ENCODE measurements at places on chromosomes 3 and 15. TPM values are rescaled to one million over a fixed set of nuclear protein-coding genes. Genes with fewer than 3 reads are reported as not detected.

Gene PDCD10
- 79.1 TPM for total RNA-seq

Gene SCAANT1
- total RNA-seq = not detected

Gene GABRG3
- 42.9 TPM for total RNA-seq

Gene ETFA
- total RNA-seq = 87.0 TPM

Gene WDR49
- 34.6 TPM for total RNA-seq

Gene CYP11A1
- total RNA-seq = 0.23 TPM

Gene SOX14
- 1.4 TPM for total RNA-seq

Gene ENTPD3
- total RNA-seq = 17.8 TPM

Gene AGBL1
- total RNA-seq = 3.0 TPM

Gene MAP3K13
- 46.4 TPM for total RNA-seq

Gene ZNF80
- total RNA-seq = 0.23 TPM

Gene CD200
- total RNA-seq = 79.1 TPM

Gene NOP10
- total RNA-seq = 107 TPM

Gene C3orf80
- 2.5 TPM for total RNA-seq

Gene LOXL1
- total RNA-seq = 7.4 TPM

Gene IL17RB
- 9.0 TPM for total RNA-seq

Gene KBTBD8
- total RNA-seq = 18.5 TPM

Gene ARL13B
- total RNA-seq = 17.5 TPM

Gene FETUB
- not detected for total RNA-seq

Gene PTPRG
- 104 TPM for total RNA-seq

Gene THSD4
- 4.6 TPM for total RNA-seq

Gene PAQR5
- 2.3 TPM for total RNA-seq

Gene ANKRD34C
- 0.92 TPM for total RNA-seq

Gene SPRED1
- total RNA-seq = 76.6 TPM

Gene EIF4E3
- total RNA-seq = 32.5 TPM

Gene HRG
- not detected for total RNA-seq

Gene TGM4
- not detected for total RNA-seq

Gene IL17RE
- 1.4 TPM for total RNA-seq

Gene ETV5
- 22.6 TPM for total RNA-seq

Gene TRIM71
- 3.0 TPM for total RNA-seq

Gene STAB1
- 16.8 TPM for total RNA-seq

Gene SLC12A8
- total RNA-seq = 5.8 TPM

Gene TEX55
- total RNA-seq = not detected

Gene SPESP1
- 4.8 TPM for total RNA-seq

Gene SLC2A2
- total RNA-seq = not detected

Gene C3orf49
- total RNA-seq = not detected

Gene WDR93
- total RNA-seq = 2.1 TPM

Gene ELL3
- 3.9 TPM for total RNA-seq

Gene SI
- total RNA-seq = under 0.01 TPM

Gene CEMIP
- 3.9 TPM for total RNA-seq

Gene ZNF710
- 11.1 TPM for total RNA-seq

Gene OXTR
- 3.0 TPM for total RNA-seq

Gene IL5RA
- 11.1 TPM for total RNA-seq

Gene SAMMSON
- 0.23 TPM for total RNA-seq

Gene CTXN2
- total RNA-seq = 1.6 TPM

Gene BBX
- 33.9 TPM for total RNA-seq

Gene OCA2
- total RNA-seq = 7.4 TPM

Gene CLEC3B
- 34.4 TPM for total RNA-seq

Gene ACTRT3
- total RNA-seq = 9.2 TPM

Gene ZKSCAN7
- 18.2 TPM for total RNA-seq

Gene MITF
- 4.4 TPM for total RNA-seq

Gene PARP15
- total RNA-seq = under 0.01 TPM

Gene UROC1
- total RNA-seq = not detected

All from diencephalon (tissue), 1 donor.